ENCODE measurements at places on chromosomes 4 and X.

DNA sequence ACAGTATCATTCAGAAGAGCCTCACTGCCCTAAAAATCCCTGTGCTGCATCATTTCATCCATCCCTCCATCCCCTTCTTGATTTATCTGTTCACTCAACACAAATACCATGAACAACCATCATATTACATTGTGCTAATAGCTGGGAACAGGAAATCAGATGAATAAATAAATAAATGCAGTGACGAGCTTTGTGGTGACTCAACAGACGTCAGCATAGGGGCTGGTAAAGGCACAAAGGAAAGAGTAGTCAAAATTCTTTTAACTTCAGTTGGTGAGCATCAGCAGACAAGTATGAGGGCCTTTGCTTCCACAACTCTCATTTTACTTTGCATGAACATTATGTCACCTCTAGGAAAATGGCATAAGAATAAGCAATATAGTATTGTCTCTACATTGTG lies 65.5 kb downstream of the EDNRA start:
- no peak for DNase-seq

- DNase-seq = no peak
Measured at GRCh38 chr4:158788516-158788915, 19.7 kb downstream of the FNIP2 start.

DNA sequence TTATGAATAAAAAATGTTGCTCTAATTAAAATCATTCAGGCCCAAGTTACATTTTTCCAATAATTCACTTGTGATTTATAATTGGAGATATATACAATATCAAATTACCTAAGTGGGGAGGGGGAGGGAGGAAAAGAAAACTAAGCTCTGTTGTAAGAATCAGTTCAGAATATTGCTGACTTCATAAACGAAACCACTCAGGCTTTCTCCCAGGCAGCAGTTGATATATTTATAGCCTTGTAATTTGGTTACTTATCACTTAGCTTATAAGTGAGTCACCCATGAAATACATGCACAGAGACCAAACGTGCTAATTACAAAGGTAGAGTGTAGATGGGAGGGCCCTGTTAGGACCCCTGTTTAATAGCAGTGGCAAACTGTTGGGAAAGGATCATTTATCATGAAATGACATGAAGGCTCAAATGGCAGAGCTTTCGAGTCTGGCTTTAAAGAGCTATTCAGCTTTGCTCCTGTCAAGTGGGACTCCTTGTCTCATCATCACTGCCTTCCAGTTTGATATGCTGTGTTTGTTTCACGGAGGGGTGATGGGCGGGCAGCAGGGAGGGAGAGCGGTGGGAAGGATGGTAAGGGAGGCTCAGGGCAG lies 105.6 kb upstream of the PGRMC2 start:
- peak; percentile 22 for DNase-seq

DNA sequence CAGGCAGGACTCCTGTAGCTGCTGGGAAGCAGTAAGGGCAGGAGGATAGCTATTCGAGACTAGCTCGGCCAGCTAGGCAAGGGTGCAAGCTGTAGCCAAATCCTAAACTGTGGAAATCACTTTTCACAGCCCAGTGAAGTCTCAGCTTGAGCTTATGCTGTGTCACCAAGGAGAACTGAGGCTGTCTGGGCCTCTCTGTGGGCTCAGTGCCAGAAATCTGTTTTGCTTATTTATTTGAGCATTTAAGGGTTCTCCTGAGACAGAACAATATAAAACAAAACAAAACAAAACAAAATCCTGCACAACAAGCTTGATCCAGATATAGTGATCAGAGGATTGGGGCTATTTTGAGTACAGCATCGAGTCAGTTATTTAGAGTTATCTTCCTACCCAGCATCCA lies 97.5 kb downstream of the FANCB start:
- DNase-seq = no peak

- DNase-seq = no peak
Measured at GRCh38 chr4:116070283-116070682, 956.9 kb upstream of the NDST4 start.

DNA sequence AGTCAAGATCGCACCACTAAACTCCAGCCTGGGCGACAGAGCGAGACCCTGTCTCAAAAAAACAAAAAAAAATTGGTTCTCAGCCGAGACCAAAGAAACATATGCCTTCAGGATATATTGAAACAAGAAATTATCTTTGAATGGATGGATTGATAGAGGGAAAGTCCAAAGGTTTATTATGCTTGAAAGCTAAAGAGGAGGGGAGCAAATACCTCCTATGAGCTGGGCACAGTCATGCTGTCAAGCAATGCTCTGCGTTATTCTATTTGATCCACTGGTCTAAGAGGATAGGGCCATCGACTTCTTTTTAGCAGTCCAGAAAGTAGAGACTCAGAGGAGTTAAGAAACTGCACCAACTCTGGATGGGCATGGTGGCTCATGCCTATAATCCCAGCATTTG lies 85.9 kb upstream of the SLC34A2 start:
- no peak for DNase-seq

DNA sequence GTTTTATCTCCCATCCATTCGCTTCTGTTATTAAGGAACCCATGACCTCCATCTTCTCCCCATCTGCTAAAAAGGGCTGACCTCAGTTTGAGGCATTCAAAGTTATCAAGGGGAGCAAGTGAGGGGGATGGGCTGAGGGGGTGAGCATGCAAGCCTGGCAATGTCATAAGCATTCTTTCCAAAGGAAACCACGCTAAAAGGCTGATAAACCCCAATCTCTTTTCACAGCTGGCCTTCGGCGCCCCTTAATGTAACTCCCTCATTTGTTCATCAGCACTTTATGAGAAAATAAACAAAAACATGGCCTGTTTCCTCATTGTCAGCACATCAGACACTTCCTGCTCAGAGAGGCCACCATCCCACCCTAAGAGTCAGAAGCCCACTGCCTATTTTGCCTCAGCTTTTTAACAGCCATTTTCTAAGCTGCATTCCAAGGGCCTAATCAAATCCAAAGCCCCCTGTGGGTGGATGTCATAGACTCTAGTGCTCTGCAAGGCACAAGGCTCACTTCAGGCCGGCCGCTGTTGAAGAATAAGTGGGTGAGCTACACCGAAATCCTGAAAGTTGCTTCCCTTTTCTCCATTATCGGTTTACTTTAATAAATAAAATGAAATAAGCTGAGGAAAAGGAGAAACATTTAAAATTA lies 92.0 kb upstream of the SRD5A3 start:
- no peak for DNase-seq

DNA sequence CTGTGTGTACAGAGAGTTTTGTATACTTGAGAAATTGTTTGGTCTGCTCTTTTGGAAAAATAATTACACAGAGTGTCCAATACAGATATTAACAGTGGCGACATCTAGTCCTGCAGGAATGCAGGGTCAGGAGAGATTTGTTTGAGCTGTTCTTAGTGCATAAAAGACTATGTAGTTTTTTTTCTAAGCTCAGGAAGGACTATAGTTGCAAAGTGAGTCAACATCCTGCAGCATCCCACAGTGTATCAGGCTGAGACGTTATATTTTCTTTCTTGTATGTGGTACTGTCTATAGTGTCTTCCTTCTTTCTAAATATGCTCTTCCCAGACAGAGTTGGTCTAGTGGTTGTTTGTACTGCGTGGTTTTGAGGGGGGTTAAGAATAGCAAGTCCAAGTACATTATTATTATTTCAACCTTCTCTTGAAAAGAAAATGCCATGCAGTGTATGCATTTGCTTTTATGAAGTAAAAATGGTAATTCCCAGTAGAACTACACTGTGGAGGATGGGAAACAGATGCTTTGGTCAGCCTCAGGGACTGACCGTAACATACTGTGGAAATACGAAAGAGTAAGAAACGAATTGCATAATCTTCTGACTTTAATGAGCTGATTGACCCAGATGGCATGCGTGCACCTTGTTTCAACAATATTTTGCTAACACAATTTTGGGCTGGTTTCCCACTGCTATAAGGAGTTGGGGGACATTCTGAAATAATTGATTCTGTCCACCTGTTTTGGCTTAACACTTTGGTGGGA lies 67.4 kb downstream of the DMP1 start:
- DNase-seq = peak; percentile 14

DNA sequence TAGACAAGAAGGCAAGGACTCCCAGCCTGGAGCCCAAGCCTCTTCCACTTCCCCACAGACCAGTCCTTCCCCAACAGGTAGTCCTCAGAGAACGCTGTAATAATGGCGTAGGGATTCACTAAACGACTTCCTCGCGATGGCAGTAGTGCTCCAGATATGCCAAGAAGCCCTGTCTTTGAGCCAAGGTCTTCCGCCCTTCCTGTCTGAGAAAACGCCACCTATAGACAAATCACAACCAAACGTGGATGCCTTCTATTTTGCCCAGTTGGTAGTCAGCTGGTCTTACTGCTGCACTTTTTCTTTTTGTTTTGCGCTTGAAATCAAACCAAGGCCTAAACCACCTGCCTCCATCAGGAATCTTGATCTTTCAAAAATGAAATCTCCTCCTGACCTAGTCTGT lies 203.3 kb downstream of the OR13H1 start:
- DNase-seq = no peak

GRCh38 chr4:148205476-148205875 lies 236.7 kb downstream of the NR3C2 start:
- no peak for DNase-seq

DNA sequence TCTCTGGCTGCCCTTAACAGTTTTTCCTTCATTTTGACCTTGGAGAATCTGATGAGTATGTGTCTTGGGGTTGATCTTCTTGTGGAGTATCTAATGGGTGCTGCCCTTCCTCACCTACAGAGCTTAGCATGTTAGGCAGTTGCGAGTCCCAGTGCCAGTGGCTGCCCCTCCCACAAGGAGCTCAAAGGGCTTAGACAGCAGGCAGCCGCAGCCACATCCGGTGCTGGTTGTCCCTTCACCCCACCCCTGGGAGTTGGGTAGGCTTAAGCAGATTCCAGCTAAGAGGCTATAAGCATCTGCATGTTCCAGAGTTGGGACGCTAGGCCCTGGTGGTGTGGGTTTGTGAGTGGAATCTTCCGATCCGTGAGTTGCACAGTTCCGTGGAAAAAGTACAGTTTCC lies 322.1 kb upstream of the ARX start:
- DNase-seq = no peak

- DNase-seq = no peak
Measured at GRCh38 chr4:20318909-20319277, 67.2 kb downstream of the SLIT2 start.

DNA sequence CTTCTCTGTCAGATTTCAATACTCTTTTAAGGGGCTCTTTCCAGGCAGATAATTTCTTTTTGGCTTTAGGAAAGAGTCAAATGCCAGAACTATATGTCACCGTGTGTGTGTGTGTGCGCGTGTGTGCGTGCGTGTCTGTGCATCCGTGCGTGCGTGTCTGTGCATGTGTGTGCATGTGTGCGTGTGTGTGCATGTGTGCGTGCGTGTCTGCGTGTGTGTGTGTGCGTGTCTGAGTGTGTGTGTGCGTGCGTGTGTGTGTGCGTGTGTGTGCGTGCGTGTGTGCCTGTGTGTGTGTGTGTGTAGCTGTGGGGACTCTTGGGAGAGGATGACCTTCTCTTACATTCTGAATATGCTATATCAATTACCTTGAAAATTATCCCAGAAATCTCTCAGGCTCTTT lies 441.6 kb downstream of the SLITRK2 start:
- no peak for DNase-seq

- DNase-seq = no peak
Measured at GRCh38 chr4:183838987-183839712, 66.0 kb upstream of the STOX2 start.

GRCh38 chrX:2501559-2502102 lies 855 bp upstream of the DHRSX start:
- DNase-seq = no peak

GRCh38 chr4:110849461-110849860 lies 226.6 kb upstream of the PITX2 start:
- DNase-seq = no peak

DNA sequence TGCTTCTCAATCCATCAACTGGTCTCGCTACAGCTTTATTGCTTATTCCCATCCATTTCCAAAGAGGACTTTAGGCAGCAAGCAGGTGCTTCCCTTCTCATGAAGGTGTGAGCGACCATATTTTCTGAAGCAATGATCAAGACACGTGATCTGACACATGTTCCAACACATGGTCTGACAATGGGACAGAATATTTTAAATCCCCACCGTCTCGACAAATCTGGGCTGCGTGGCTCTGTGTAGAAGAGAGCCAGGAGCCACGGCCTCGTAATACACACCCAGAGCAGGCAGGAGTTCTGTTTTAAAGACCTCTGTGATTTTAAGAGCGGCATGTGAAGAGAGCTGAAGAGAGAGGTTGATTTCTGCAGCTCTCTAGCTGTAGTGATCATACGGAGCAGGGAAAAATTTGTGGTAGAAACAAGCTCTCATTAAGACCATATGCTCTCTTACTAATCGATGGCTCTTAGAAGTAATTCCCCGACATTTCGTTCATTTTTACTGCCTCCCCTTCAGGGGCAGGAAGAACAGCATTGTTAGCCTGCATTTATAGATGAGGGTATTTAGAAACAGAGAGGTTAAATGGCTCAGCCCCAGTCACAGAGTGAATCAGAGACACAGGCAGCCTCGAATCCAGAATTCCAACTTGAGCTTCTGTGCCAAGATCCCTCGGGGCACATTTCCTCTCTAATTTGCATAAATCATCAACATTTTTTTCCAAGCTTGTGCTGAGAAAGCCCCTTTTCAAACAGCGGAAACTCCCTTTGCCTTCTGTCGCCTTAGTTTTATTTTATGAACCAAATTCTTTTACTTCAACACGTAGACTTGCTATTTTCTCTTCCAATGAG lies 91.0 kb upstream of the BCOR start:
- DNase-seq = no peak

DNA sequence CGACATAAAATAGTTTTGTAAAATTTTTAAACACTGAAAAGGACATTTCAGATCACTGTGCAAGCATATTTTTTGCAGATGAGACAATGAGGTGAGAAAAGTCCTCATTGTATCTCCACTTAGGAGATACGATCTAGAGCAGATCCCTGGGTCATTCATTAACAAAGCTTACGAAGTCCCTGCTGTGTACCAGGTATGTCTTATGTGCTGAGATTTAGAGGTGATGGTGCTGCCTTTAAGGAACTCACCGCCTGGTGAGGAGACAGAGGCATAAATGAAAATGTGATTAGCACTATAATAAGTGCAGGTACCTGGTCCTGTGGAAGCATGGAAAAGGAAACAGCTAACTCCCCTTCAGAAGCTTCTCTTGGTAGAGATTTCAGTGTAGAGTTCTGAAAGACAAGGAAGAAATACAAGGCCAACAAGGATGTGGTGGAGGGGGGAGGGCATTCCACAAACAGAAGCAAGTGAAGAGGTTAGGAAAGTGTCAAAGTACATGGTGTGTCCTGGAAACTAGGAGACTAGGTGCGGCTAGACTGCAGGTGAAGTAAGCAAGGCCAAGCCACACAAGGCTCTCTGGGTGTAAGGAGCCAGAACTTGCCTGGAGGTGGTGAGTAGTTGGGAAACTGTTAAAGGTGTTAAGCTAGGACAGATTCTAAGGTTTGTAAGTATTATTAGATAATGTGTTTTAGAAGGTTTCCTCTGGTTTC lies 1.5 kb upstream of the NDNF start:
- no peak for DNase-seq

All from heart right ventricle (tissue), 16 donors.